Left ventricle myocardium inferior (tissue), 1 donor: ENCODE measurements at places on chromosomes 3 and 15. TPM values are rescaled to one million over a fixed set of nuclear protein-coding genes. Genes with fewer than 3 reads are reported as not detected.

KNL1 gene
- 0.96 TPM for total RNA-seq

ADAMTS17 gene
- total RNA-seq = 0.99 TPM

CHRM5 gene
- not detected for total RNA-seq

SUCNR1 gene
- total RNA-seq = 0.30 TPM

BAHD1 gene
- total RNA-seq = 17.1 TPM

SAXO2 gene
- 2.6 TPM for total RNA-seq

CPNE9 gene
- 0.16 TPM for total RNA-seq

MYO5C gene
- total RNA-seq = 2.9 TPM

CIB2 gene
- total RNA-seq = 26.1 TPM

SERP1 gene
- total RNA-seq = 20.4 TPM

ITGA11 gene
- total RNA-seq = 31.4 TPM

GRM2 gene
- 0.41 TPM for total RNA-seq

SUSD5 gene
- total RNA-seq = 0.80 TPM

CHRD gene
- total RNA-seq = 6.5 TPM

CLDN18 gene
- total RNA-seq = not detected

LMCD1 gene
- 72.9 TPM for total RNA-seq

FOXB1 gene
- total RNA-seq = not detected

TRH gene
- total RNA-seq = not detected

PDZRN3 gene
- 114 TPM for total RNA-seq

KBTBD13 gene
- 5.2 TPM for total RNA-seq

NANOGP8 gene
- total RNA-seq = not detected

RPUSD3 gene
- total RNA-seq = 35.7 TPM

OGG1 gene
- total RNA-seq = 9.2 TPM

PPARG gene
- 15.6 TPM for total RNA-seq

CDCP1 gene
- 0.25 TPM for total RNA-seq

FBXW12 gene
- total RNA-seq = not detected
